ENCODE measurements at places on chromosomes 4 and X.

DNA sequence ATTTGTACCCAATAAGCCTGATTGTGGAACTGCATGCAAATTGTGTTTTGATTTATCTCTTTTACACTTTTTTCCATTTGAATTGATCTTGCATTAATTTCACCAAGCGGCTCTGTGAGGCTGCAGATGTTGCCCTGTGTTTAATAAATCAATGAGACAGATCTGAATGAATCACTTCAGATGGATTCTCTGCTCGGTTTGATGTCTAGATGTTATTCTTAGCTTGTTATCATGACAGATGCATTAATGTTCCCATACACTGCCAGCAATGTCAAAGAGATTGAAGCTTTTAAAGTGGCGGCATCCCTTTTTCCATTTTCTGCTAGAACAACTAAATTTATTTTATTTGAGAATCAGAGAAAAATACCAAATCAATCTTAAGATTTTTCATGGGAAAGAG, 6.3 kb downstream of the DACH2 start:
- no peak for DNase-seq

DNA sequence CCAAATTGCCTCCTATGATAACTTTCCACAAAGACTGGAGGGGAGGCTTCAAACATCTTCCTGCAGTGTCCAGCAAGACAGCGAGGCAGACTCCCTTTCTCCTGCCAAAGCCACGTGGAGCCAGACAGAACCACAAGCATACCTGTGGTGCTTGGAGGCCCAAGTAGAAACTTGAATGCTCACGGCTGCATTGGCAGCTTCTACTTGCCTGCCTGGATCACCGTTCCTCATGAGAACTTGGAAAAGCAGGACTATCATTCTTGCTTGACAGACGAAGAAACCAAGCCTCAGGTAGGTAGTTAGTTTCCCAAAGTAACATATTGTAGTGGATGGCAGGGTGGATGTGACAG, 216.3 kb upstream of the SFRP2 start:
- no peak for DNase-seq

GRCh38 chr4:151604238-151604637, 156.6 kb downstream of the GATB start:
- no peak for DNase-seq

- no peak for DNase-seq
These were observed 25.6 kb downstream of the PNMA6E start for GRCh38 chrX:153375571-153375970.

- no peak for DNase-seq
These were observed 36.4 kb downstream of the ASB9 start for GRCh38 chrX:15233416-15234015.

DNA sequence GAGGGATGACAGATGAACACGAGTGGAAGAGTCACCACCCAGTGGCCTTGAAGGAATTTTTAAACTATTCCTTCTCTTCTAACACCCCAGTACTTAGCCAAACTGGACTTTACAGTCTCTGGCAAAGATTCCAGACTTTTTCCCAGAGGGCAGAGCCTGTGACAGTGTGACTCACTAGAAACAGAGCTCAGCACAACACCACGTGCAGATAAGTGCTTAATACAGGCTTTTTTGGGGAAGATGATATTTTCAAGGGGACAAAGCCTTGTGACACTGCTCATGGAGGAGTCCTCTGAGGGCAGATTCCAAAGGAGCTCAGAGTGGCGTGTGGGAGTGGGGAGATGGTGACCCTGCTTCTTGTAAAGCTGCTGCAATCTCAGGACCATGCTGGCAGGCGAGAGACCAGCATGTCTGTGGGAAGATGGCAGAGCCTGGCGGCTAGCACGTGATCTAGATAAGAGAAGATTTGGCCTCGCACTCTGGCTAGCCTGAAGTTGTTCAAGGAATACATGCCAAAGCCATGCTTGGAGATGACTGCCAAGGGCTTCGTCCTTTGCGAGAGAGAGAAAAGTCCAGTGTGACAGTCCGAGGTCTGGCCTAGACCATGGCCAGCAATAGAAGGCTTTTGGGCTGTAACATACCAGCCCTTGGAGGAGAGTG, 2.4 kb downstream of the RAB33A start:
- no peak for DNase-seq

All from CD4-positive, CD25-positive, alpha-beta regulatory T cell (primary cell).